Placental epithelial cell (primary cell): ENCODE measurements at places on chromosomes 2 and 18. TPM values are rescaled to one million over a fixed set of nuclear protein-coding genes. Genes with fewer than 3 reads are reported as not detected.

EVX2 gene
- total RNA-seq: not detected in 2 replicates

NCKAP5 gene
- total RNA-seq: under 0.01 and 0.79 TPM in 2 replicates

TMEM37 gene
- under 0.01 and 0.11 TPM in 2 replicates for total RNA-seq

FOXI3 gene
- not detected in 2 replicates for total RNA-seq

LYPD6B gene
- 8.0 and 9.4 TPM in 2 replicates for total RNA-seq

CPSF3 gene
- 28.7 and 44.0 TPM in 2 replicates for total RNA-seq
